ENCODE measurements at places on chromosomes 4 and X. TPM values are rescaled to one million over a fixed set of nuclear protein-coding genes. Genes with fewer than 3 reads are reported as not detected.

The COX7B2 gene
- total RNA-seq: not detected

DNA sequence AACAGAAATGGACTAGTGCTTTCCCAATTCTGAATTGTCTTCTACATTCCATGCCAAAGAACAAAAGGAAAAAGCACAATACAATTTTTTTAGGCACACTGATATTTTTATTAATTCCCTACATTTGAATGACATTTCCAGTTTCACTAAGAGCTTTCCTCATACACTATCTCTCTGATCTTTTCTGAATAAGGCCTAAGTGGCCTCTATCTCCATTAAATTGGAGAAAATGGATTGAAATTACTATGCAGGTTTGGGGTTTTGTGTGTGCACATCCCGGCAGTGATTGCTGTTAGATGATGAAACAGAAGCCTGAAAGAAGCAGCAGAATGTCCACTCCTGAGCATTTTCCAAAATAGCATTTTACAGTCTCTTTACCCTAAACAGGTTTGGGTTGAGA is 104.0 kb downstream of the ATP11C start:
- no peak for DNase-seq
- H3K36me3 ChIP-seq: no peaks in the 10 kb centered on the region
- peaks cover 7% of the 10 kb centered on the region for H3K4me1 ChIP-seq
- H3K27ac ChIP-seq: no peak overlapping the region
- H3K4me3 ChIP-seq: no peak overlapping the region
- H3K27me3 ChIP-seq: no peaks in the 10 kb centered on the region

DNA sequence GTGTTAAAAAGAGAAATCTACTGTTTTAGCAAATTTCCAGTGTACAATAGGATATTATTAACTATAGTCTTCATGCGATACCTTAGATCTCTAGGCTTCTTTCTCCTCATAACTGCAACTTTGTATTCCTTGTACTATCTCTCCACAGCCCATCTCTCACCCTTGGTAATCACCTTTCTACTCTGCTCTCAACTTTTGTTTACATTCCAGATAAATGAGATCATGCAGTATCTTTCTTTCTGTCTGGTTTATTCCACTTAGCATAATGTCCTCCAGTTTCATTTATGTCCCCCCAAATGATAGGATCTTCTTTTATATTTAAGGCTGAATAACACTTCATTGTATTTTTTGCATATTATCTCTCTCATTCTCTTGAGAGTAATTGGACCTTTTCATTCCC is 165.5 kb downstream of the HS3ST1 start:
- no peak overlapping the region for H3K4me3 ChIP-seq
- H3K27me3 ChIP-seq: no peaks in the 10 kb centered on the region
- DNase-seq: no peak

DNA sequence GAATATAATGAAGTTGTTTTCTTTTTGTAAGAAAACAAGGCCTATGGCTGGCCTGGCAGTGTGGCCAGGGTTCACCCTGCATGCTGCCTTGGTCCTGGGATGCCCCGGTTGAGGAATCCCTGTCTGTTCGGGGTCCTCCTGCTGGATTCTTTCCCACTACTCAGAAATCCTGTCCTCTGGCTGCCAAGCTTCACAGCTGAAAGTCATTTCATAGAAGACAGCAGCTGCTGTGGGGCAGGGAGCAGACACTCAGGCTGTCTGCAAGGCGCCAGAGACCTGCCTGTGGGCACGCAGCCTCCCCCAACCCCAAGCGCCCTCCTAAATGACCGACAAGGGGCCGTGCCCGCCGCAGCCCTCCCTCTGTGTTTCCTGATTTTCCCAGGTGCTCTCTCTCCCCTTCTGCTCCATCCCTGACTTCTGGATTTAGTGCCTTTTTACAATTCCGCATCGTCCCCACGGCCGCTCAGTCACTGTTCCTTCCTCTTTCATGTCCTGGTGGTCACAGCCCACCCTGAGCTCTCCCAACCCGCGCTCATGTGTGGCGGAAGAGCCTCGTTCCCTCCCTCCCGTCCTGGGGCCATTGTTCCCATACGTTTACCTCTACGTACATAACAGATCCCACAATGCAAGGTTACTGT is 27.5 kb downstream of the ZFYVE28 start:
- H3K36me3 ChIP-seq: no peaks in the 10 kb centered on the region
- H3K4me3 ChIP-seq: no peak overlapping the region
- DNase-seq: no peak
- no peaks in the 10 kb centered on the region for H3K27me3 ChIP-seq

GRCh38 chr4:123806056-123806455 is 409.5 kb downstream of the SPRY1 start:
- H3K27ac ChIP-seq: no peak overlapping the region
- no peak overlapping the region for H3K4me3 ChIP-seq

- H3K4me1 ChIP-seq: no peaks in the 10 kb centered on the region
- no peaks in the 10 kb centered on the region for H3K36me3 ChIP-seq
- H3K27me3 ChIP-seq: no peaks in the 10 kb centered on the region
- DNase-seq: no peak
Measured at GRCh38 chr4:24511371-24512063, 72.8 kb downstream of the DHX15 start.

Data from GM12878 (cell line).